ENCODE measurements at places on chromosomes 5 and 9.

DNA sequence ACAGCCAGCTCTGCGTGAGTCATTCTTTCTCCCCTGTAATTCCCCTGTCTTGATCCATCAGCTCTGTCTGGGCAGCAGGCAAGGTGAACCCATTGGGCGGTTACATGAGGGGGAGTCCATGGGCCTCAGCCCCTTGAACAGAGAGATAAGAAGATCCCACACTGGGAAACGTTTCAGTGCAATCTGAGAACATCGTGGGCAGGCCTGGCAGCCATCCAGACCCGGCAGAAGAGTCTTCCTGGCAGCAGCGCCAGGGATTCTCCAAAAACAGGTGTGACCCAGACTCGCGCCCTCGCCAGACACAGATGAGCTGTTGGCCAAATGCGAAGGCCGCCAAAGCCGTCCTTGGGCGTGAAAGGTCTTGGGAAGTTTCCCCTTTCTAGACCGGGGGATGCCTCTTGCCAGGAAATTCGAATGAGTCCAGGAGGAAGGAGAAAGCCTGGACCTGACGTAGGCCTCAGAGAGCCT is 6.4 kb upstream of the SLC12A7 start:
- no peak for DNase-seq

GRCh38 chr5:55620766-55621160 is 86.0 kb upstream of the PLPP1 start:
- no peak for DNase-seq

- DNase-seq, result no peak
Measured at GRCh38 chr9:38254151-38254550, 138.4 kb upstream of the ALDH1B1 start.

GRCh38 chr5:135913713-135914626 is 18.3 kb upstream of the IL9 start:
- no peak for DNase-seq

DNA sequence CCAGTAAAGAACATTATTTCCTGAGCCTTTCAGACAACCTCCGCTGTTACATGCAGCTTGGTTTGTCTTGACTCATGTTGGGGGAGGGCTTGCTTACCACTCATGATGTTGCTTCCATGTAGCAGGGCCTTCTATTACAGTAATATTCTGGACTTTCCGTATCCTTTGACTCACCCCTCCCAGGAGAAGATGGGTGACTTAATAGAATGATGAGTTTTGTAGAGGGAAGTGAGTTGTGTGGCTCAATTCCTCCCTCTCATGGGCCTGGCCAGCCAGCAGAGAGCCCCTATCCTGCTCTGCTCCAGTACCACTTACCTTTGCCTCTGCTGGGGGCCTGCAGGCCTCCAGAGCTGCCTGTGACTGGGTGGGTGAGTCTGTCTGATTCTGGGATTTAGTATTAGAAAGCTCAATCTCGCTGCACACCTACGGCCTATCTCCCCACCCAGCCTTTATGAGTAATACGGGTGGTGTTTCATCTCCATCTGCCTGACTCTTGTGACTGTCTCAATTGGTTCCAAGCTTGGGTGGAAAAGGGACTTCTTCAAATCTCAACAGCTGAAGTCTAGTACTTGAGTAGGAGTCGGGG is 52.6 kb upstream of the KLF9 start:
- no peak for DNase-seq

DNA sequence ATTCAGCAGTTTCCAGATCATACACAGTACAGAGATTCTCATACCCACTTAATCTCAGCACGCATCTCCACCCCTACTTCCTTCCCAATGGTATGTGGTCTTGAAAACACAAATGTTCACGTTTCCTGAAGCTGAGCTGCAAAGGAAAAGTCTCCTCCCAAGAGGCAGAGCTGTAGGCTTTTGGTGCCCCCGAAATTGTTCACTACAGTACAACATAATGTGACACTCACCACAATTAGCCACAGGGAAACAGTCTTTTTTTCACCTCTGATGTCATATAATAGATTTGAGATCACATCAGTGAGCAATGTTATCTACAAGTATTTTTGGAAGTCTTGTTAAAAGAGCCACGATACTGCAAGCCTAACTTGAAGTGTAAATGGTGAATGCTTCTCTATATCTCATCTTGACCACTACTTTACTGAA is 40.2 kb downstream of the NFIB start:
- DNase-seq, result no peak

- no peak for DNase-seq
Measured at GRCh38 chr5:88681211-88681803, 201.7 kb downstream of the MEF2C start.

DNA sequence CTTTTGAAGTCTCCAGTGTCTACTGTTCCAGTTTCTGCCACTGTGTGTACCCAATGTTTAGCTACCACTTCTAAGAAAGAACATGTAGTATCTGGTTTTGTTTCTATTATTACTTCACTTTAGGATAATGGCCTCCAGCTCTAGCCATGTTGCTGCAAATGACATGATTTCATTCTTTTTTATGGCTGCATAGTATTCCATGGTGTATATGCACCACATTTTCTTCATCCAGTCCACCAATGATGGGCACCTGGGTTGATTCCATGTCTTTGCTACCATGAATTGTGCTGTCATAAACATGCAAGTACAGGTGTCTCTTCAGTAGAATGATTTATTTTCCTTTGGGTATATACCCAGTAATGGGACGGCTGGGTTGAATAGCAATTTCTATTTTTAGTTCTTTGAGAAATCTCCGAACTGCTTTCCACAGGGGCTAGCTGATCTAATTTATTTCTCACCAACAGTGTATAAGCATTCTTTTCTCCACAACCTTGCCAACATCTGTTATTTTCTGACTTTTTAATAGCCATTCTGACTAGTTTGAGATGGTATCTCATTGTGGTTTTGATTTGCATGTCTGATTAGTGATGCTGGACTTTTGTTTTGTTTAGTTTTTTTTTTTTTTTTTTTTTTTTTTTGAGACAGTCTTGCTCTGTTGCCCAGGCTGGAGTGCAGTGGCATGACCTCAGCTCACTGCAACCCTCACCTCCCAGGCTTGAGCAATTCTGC is 68.9 kb downstream of the WDR41 start:
- no peak for DNase-seq

DNA sequence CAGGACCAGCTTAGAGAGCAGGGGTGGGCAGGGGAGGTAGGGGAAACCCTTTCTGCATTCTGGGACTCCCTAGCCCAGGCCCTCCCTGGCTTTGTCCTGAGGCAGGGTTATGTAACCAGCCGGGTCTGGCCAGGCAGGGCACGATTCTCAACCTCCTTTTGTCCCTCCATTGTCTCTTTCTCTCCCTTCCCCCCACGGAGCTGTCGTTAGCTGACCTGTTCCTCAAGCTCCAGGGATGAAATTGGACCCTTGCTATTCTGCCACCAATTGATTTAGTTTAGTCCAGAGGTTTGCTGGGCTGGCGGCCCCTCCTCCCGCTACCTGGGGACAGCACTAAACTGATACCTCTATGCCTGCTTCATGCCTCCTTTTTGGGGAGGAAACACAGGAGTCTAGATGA is 9.4 kb upstream of the NDST1 start:
- DNase-seq, result no peak

- DNase-seq, result no peak
Measured at GRCh38 chr5:178392386-178392785, 159.8 kb upstream of the PHYKPL start.

GRCh38 chr5:32193591-32193990 is 19.5 kb upstream of the GOLPH3 start:
- peak; percentile 49 for DNase-seq

DNA sequence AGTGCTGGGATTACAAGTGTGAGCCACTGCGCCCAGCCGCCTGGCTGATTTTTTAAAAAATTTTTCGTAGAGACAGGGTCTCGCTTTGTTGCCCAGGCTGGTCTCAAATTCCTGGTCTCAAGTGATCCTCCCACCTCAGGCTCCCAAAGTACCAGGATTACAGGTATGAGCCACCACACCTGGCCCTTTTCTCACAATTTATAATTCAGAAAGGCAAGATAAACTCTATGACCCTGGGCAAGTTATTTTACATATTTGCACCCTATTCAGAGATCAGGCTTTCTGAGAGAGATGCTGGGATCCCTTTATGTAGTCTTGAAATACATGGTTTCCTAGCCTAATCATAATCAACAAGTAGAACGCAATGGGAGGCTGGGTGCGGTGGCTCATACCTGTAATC is 20.6 kb downstream of the ZNF346 start:
- no peak for DNase-seq

- DNase-seq, result no peak
Measured at GRCh38 chr5:151718646-151719045, 31.9 kb upstream of the SPARC start.

Data from frontal cortex (tissue), 4 donors.